ENCODE measurements at places on chromosomes 2 and 18.

GRCh38 chr2:101012706-101013181, 10.7 kb downstream of the RPL31 start:
- peak; percentile 39 for DNase-seq

DNA sequence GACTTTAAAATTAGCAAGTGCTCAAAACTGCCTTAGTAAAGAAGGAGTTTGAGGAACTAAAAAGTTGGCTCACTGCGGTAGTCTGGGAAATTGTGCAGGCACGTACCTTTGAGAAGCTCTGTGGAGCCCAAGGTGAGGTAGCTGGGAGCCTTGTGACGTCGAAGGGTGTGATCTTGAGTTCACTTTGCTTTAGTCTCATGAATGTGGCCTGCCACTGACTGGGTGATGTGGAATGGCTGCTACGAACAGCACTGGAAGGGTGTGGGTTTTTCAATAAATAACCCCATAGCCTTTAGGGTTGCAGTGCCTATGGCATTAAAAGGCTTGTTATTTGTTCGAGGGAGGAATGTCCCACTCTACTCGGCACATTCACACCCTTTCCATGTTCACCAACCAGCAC, 312.3 kb downstream of the PRKCE start:
- DNase-seq: no peak

DNA sequence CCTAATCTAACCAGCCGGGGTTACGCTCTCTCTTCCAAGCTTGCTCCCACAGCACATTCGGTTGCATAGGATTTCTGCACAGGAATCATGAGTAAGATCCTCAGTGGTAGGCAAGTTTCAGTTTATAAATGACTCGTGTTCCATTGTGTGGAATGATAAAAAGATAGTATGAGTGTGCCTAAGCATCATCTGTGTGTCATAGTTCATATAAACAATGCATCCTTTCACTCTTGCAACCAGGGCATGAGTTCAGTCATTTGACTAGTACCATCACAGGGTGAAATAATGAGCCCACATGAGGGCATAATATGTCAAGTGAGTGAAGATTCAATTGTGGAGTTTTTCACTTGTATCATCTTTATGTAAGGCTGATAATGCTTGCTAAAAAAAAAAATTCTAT, 417.1 kb upstream of the CDH2 start:
- DNase-seq: peak; percentile 19

DNA sequence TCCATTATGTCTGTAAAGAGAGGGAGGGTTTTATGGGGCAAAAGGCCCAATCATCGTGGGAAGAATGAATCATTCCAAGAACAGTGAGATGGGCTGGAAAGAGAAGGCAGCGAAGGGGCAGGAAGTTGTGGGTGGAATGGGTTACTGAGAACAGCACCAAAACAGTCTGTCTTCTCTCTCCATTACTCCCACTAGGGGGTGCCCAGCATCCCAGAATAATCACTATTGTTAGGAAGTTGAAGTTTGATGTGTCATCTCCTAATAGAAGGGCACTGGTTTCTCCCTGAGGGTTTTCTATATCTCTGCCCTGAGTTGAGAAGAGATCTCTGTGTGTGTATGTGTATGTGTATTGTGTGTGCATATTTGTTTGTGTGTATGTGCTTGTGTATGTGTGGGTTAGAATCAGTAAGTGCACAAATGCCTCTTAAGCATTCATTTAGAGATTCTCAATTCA, 76.6 kb upstream of the MAP4K3 start:
- peak; percentile 87 for DNase-seq

DNA sequence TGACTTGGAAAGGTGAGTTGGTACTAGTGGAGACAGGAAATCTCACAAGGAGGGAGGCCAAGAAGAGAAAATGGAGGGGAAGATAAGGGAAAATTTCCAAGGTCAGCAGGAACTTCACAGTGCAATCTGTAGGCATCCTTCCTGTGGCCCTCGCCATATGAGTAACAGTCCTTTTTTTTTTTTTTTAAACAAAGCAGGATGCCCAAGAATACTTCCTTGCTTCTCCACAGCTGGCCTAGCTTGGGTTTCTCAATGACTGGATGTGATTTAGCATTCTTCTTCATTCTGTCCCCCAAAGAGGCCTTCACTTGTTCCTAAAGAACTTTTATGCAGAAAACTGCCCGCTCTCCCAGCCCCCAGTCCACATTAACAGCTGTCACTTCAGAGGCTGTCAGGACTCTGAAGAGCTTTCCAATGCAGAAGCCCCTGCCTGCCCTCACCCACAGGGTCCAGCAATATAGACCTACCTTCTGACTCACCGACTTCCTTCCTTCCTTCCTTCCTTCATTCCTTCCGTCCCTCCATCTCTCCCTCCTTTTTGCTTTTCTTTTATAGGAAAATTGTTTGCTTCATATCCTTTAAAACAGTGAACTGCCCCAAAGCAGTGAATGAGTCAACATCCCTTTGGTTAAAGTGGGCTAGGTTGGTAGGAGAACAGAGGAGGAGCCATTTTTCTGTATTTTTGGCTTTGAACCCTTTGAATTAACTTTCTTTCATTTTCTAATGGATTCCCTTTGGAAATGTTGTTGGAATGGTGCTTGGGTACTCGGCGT, 172.0 kb downstream of the MGAT5 start:
- DNase-seq: no peak

DNA sequence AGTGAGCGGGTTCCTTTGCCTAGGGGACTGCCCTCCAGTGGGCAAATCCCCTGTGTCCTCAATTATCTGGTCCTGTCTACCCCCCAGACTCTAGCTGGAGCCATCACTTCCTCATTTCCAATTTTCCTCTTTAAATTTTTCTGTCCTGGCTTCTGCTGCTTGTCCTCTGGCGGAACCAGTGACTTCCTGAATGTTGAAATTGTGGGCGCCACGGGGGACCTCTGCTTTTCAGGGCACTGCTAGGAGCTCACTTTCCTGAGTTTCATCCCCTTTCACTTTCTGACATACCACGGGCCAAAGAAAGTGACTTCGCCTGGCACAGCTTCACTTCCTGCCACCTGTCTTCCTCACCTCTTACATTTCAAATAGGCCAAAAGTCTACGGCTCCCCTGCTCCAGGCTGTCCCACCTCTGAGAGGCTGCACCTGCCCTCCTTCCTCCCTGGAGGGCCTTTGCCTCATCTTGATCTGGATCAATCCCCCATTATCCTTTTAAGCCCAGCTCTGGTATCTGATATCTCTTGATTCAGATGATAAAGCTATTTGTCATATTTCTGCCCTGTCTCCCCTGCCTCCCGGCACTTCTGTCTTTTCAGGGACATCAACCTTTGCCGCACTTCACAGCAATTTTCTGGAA, 1.4 kb upstream of the MARCO start:
- DNase-seq: no peak

- DNase-seq: no peak
These were observed 4.5 kb downstream of the LPIN1 start for GRCh38 chr2:11750917-11751316.

GRCh38 chr2:160167089-160167740, 32.9 kb downstream of the ITGB6 start:
- DNase-seq: no peak

- DNase-seq: no peak
These were observed 39.5 kb downstream of the SFT2D3 start for GRCh38 chr2:127740665-127741288.

GRCh38 chr2:240568678-240569522, 616 bp downstream of the RNPEPL1 start:
- DNase-seq: peak; percentile 63

DNA sequence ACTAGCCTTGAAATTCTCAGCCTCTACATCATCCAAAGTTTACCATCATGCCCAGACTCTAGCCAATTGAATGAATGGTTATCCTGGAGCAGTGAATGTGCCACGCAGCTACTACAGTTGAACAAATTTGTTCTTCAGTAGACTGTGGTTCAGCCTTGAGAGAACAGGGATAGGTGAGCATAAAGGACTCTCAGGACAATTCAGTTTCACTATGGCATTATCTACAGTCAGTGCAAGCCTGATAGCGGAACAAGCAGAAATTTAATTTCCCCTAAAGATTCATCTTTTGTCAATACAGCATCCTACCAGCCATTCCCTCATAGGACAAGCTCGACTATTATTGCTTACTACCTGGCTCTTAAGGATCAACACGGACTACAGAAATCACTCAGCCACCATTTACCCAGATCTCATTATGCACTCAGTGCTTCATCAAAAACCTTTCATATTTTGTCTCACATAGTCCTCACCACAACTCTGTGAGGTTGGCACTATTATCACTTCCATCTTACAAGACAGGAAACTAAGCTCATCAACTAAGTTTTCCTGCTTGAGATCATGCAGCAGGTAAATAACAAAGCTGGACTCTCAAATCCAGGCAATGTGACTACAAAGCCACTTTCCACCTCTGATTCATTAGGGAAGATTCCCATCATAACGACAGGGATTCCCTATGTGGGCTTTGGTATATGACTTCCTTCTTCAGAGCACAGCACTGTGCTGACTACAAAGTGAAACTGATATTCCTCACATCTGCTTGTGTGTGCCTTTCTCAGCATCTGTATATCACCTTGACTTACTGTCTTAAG, 181.5 kb upstream of the ACVR2A start:
- no peak for DNase-seq

DNA sequence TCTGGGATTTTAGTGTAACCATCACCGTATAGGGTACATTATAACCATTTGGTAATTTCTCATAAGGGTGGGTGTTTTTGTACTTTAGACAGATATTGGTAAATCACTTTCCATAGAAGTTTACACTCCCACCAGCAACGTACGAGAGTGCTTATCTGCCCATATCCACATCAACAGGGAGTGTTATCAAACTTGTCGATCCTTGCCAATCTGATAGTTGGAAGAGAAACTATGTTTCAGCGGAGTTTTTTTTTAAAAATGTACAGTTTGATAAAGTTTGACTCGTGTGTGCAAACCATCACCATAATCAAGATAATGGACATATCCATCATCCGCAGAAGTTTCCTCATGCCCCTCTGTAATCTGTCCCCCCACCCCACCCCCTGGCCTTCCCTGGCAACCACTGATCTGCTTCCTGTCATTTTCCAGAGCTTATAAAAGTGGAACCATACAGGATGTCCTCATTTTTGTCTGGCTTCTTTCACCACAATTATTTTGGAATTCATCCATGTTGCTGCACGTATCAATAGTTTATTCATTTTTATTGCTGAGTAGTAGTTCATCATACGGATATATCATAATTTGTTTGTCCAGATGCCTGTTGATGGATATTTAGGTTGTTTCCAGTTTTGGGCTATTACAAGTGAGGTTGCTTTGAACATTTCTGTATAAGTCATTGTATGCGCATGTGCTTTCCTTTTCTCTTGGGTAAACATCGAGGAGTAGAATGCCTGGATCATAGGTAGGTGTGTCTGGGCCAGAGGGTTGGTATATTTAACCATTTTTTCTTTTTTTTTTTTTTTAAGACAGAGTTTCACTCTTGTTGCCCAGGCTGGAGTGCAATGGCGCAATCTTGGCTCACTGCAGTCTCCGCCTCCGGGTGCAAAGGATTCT, 18.6 kb downstream of the GLI2 start:
- no peak for DNase-seq

- peak; percentile 90 for DNase-seq
These were observed 18.3 kb downstream of the YPEL5 start for GRCh38 chr2:30165050-30165520.

GRCh38 chr2:102066554-102066953, 74.8 kb downstream of the IL1R2 start:
- DNase-seq: no peak

DNA sequence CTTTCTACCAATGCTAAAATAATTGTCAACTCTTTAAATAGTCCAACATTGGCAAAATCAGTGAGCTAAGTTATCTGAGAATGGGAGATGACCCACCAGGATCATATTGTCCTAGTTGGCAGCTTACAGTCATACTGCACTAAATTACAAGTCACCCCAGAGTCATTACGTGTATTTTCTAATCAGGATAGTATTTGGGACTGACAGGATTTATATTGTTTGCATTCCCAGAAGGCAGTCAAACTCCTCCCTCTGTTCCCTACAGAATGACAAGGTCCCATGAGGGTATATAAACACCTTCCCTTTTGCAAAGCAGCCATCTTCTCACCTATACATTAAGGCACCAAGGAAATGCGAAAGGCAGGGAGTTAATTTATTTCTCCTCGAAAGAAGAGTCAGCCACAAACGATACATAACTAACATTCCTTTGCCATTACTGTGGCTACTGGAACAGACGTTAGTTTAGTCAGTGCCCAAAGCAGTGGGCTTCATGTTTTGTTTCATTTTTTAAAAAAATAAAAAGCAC, 125.3 kb downstream of the ANTXR1 start:
- peak; percentile 51 for DNase-seq

- DNase-seq: no peak
These were observed 146.2 kb upstream of the LYPD1 start for GRCh38 chr2:132816234-132816633.

DNA sequence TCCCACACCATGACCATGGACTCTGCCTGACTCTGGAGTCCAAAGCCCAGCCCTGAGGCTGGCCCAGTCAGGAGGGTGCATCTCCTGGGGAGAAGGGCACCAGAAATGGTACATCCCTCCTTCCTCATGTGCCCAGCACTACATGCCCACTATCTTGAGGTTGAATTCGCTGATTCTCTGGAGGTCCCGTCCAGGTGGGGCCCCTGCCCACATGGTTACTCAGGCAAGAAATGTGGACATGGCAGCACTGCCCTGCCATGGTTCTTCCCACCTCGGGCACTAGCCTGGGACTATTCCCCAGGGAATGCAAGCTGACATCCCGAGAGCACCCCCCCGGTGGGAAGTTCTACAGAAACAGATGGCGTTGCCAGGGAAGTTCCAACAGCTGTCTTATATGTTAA, 15.3 kb upstream of the HES6 start:
- DNase-seq: no peak

DNA sequence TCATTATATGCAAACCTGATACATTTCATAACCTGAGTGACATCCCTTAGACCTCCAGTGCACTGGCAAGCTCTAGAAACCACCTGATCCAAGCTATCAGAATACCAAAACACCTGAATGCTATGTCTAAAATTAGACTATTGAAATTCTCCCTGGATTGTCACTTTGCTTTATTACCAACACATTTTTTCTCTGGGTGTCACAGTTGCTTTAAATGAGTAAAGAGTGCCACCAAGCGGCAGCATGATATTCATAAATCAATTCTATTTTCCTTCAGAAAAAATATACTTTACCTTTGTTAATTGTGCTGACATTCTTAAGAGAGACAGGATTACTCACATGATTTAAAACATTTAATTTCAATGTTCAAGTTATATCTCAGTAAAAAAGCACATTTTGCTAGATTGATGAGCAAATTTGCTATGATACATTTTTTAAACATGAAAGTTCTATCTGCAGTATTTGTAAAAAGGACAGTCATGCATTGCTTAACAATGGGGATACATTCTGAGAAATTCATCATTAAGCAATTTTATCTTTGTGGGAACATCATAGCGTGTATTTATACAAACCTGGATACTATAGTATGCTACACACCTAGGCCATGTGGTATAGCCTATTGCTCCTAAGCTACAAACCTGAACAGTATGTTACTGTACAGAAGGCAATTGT, 338.4 kb upstream of the SLC39A10 start:
- peak; percentile 23 for DNase-seq

- no peak for DNase-seq
These were observed 995 bp downstream of the TMEM127 start for GRCh38 chr2:96264656-96265348.

- no peak for DNase-seq
These were observed 96.8 kb downstream of the DIS3L2 start for GRCh38 chr2:232058063-232058877.

GRCh38 chr2:443741-444140, 155.8 kb upstream of the ALKAL2 start:
- no peak for DNase-seq

Measured in fibroblast of gingiva (primary cell).